ENCODE measurements at places on chromosomes 7 and 10.

DNA sequence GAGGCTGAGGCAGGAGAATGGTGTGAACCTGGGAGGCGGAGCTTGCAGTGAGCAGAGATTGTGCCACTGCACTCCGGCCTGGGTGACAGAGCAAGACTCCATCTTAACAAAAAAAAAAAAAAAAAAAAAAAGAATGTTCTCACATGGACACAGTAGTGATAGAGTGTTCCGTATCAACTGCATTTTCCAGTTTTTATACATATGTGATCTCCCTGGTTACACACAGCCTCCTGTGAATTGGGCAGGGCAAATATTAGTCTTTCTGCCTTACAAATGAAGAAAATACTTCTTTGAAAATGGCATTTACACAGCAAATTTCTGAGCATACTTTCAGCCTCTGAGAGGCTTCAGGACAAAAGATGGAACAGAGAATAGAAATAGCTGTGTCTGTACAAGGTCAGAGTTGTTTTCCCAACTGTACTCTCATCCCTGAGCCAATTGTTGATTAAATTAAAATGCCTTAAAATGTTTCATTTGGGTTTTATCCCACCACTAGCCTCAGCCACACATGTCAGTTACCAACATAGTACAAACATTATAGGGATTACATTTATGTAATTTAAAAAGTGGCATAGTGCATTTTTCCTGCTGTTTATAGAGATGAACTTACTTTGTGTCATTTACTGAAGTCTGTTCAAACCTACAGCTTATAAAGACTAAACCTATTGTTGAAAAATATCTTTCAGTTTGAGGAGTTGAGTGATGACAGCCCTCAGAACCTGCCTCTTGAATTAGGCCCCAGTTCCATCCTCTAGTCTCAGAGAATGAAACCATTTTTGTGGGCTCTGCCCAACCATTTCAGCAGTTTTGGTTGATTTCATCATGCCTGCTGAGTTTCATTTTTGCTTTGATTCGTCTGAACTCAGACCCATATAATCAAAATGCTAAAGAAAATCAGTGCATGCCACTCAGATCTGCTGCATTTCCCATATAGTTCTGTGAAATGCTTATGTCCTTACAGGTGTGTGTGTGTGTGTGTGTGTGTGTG is 609.4 kb upstream of the C7orf33 start:
- DNase-seq = no peak

DNA sequence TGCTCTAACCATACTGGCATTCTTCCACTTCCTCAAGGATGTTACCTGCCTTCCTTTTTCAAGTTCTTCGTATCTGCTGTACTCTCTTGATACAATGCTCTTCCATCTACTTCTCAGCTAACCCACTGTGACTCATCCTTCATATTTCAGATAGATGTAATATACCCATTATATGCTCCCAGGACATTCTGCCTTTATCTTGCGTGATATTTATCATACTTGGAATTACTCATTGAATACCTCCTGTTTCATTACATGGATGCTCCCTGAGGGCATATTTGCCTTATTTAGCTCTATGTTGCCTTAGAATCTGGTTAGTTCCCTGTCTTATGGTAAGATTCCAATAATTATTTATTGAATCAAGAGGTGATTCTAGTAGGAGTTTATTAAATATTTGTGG is 706.4 kb downstream of the SORCS3 start:
- no peak for DNase-seq

DNA sequence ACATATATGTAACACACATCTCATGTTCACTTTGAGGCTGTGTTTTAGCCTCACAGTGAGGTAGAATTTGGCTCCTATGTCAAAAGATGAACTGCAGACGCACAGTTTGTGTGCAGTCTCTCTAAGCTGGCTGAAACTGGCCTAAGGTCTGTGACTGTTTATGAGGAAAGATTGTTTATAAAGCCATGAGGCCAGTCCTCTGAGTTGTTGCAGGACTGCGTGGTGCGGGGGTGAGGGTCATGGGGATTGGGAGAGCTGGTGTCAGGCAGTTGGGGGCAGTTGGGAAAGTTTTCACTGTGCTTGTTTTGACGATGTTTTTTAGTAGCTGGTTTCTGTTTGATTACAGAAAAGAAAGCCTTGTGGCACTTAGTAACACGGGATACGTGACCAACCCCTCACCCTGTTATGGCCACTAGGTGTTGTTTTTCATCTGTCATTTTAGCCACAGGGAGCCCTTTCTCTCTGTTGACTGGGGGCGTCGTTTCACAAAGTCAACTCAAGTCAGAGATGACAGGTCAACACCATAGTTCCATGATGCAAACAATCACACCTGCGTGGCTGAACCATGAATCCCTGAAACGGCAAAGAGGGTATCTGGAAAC is 310.9 kb downstream of the CCDC3 start:
- no peak for DNase-seq

DNA sequence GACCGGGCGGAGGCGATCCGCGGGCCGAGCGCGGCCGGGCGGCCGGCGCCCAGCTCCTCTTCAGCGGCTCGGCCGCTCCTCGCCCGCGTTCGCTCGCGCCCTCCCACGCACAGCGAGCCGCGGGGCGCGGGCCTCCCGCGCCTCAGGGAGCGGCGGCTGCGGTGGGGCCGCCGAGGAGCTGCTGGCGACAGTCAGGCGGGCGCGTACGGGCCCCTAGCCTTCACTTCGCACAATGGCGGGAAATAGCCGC is at the start of gene MCMBP:
MCMBP (minus strand) TSS at position 234 of the 250 bp plus-strand sequence. CDS start 259 bp downstream, outside the sequence.
- DNase-seq = no peak

- no peak for DNase-seq
Measured at GRCh38 chr7:2808891-2809665, 35.0 kb downstream of the GNA12 start.

All from hippocampal formation (tissue), 2 donors.